ENCODE measurements at places on chromosomes 5 and 9.

DNA sequence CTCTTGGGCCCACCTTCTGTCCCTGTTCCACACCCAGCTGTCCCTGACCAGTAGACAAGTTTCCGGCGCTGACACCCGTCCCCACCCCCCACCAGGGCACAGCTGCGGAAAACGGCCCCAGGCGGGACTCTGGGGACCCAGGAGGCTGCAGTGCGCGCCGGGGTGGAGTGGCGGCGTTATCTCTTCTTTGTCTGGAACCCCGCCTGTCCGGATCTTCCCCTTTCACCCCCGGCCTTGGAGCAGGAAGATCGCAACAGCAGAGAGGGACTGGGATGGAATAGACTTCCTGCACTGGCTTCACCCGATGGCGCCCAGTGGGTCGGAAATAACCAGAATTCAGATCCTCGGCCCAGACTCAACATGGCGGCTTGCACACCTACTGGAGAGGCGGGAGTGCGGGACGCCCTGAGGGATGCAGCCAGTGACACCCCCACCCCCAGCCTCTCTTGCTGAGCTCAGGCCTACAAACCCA lies 4.7 kb downstream of the PAX5 start:
- no peak for DNase-seq

DNA sequence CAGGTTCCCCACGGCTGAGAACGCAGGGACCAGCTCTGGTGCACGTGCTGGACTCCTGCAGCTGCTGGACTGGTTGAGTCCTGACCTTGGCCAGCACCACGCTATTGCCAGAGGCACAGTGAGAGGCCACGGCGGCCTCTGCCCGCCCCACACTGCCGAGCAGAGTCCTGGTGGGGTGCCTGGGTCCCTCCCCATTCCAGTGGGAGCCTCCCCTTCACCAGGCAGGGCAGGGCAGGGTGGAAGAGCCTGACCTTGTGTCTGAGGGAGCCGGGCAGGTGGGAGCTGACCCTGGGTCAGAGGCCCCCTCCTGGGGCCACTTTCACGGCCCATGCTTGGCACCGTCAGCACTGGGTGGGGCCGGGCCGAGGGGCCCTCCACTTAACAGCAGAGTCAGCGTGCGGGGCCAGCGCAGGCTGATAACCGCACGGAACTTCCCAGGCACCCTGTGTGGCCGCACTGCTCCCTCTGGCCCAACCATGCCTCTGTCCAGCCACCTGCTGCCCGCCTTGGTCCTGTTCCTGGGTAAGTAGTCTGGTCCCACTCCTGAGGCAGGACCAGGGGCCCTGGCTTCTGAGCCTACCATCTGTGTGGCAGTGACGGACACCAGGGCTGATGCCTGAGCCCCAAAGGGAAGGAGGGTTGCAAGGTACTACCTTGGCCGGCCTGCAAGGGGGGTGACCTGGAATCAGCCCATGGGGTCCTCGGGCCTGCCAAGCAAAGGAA lies at the start of gene MAMDC4:
Gene MAMDC4, plus strand, starts transcription at position 406 of the 723 bp plus-strand sequence. Its CDS starts 71 bp downstream, at position 477.
- DNase-seq, result no peak

DNA sequence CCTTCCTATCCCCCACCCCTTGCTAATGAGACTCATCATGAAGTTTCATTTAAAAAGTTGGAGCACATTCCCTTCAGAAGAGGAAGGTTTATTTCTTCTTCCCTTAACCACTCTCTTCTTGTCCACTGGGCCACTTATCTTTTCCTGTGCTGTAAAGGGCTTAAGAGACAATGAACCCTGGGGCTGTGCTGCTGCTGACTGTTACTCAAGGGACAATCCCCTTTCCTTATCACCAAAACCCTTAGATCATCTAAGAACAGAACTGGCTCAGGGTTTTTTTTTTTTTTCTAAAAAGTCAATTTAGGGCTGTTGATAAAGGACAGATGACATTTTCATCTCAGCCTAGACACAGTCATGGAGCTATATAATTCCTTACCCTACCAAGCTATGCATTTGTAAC lies 29.6 kb downstream of the CAPSL start:
- DNase-seq, result no peak

GRCh38 chr9:122897969-122898368 lies 7.2 kb downstream of the RC3H2 start:
- DNase-seq, result no peak

DNA sequence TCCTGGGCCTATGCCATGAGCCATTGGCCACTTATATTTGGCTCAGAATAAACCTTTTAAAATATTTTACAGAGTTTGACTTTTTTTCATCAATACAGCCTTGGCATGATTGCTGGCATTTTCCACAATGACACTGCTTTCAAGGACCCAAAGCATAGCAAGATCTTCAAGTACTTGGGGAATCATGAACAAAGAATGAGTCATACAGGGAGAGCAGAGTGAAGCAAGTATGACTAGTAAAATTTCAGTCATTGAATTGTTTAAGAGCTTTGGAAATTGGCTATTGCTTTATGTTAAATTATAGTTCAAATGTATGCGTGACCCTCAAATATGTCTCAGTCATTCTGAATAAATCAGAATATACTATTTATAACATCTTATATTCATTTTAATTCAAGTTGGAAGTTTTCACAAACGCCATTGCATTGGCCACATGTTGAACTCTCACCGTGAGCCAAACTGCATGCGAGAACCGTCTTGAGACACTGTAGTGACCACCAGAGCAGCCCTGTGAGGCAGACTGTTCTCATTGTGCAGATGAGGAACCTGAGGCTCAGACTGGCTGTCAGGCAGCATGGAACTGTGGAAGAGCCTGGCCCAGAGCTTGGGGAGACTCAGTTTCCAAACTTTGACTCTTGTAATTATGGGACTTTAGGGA lies 52.9 kb downstream of the GDNF start:
- no peak for DNase-seq
